G401 (cell line): ENCODE measurements at places on chromosomes 2 and 18. TPM values are rescaled to one million over a fixed set of nuclear protein-coding genes. Genes with fewer than 3 reads are reported as not detected.

PAX3 gene
- not detected in 2 replicates for total RNA-seq

DNA sequence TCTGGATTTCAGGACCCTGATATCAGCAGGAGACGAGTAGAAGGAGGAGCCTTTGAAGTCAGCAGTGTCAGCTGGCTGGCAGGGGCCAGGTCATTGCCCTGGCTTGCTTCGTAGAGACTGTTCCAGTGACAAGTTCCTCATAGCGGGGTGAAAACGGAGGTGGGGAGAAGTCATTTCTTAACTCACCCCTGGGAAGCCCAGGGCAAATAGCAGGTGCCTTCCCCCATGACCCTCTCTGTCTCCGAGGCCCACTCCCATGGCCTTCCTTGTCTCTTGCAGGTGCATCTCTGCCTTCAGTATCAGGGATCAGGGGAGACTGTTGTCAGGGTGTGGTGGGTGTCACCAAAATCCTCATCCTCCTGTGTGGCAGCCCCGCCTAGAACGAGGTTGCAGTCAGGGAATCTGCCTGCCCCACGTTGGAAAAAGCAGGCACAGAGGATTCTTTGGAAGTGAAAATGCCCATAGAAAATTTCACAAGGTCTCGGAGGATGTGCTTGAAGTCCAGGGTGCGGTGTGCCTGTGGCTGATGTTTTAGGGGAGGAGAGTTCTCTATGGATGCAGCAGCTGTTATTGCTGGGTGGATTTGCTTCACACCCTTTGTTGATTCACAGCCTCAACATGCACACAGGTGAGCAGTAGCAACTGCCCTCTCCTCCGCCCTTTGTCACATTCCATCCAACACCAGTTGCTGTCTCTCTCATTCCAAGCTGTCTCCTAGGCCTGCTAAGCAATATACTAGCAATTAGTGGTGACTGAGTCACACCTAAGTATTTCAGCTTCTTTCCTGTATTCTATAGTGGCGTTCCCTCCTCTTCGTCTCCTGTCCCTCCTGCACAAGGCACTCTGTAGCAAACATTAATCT is 142.6 kb upstream of the FHL2 start:
- no peak for DNase-seq

DNA sequence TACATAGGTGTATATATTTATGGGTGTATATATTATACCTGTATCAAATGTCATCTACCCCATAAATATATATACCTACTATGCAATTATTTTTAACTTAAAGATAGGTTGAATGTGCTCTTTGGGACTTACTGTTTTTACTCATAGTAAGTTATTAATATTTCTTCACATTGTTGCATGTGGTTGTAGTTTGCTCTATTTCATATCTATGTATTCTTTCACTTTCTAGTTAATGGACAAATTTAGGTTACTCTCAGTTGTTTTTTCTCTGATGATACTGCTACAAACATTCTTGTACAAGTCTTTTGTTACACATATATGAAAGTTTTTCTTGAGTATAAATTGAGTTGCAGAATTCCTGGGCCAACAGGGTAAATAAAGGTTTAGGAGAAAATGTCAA is 601.8 kb upstream of the ID2 start:
- no peak for DNase-seq

GRCh38 chr2:66679442-66679841 is 244.5 kb downstream of the MEIS1 start:
- DNase-seq: no peak

DNA sequence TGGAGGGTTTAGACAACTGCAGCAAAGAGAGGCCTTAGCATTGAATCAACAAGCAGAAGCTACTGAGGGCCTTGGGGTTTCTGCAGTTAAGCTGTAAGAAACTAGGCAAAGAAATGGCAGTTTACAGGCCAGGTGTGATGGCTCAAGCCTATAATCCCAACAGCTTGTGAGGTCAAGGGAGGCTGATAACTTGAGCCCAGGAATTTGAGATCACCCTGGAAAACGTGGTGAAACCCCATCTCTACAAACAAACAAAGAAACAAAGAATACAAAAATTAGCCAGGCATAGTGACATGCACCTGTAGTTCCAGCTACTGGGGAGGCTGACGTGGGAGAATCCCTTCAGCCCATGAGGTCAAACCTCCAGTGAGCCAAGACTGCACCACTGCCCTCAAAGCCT is 421.6 kb upstream of the CHST9 start:
- no peak for DNase-seq

- DNase-seq: no peak
Observed at GRCh38 chr2:237455764-237456163, 31.3 kb upstream of the MLPH start.

- no peak for DNase-seq
Observed at GRCh38 chr2:24540011-24540477, 49.0 kb downstream of the NCOA1 start.

GRCh38 chr2:85152895-85153294 is 19.7 kb downstream of the TCF7L1 start:
- DNase-seq: no peak

GRCh38 chr18:49514577-49514976 is 27.5 kb upstream of the C18orf32 start:
- DNase-seq: no peak

- DNase-seq: no peak
Observed at GRCh38 chr2:64731746-64732145, 78.0 kb upstream of the SERTAD2 start.

DNA sequence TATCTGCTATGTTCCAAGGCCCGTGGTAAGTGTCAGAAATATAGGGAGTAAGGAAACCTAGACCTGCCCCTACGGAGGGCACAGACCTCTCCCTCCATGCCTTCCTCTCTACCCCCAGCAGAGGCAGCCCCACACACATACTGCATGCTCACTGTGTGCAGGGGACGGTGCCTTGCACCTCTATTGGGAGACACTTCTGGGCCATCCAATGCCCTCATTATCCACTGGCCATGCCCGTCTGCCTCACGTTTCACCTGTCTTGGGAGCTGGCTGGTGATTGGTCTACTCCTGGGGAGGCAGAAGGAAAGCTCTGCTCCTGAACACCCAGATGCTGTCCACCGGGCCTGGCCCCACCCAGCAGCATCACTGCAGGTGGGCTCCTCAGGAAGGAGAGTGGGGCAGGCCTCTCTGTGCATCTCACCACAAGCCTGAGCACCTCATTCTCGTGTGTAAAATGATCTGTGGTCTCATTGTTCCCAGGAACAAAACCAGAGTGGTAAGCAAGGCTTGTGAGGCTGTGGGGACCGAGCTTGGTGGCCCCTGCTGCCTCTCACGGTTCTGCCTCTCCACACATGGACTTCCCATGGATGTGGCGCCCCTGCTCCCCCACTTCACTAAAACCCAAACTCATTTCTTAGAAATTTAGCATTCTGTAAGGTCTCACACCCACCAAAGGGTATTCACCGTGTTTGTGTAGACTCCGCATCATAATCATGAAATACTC is 312.5 kb upstream of the HS6ST1 start:
- DNase-seq: no peak

SLC16A14 gene
- 8.5 and 9.4 TPM in 2 replicates for total RNA-seq

GRCh38 chr2:199987586-199987985 is 32.2 kb downstream of the MAIP1 start:
- DNase-seq: no peak

HOXD8 gene
- total RNA-seq: 4.1 and 4.2 TPM in 2 replicates

TLX2 gene
- total RNA-seq: not detected in 2 replicates

SLC1A4 gene
- total RNA-seq: 2.8 and 3.6 TPM in 2 replicates

LONRF2 gene
- 0.06 TPM in 1 of 2 replicates, not detected in the other for total RNA-seq

DNA sequence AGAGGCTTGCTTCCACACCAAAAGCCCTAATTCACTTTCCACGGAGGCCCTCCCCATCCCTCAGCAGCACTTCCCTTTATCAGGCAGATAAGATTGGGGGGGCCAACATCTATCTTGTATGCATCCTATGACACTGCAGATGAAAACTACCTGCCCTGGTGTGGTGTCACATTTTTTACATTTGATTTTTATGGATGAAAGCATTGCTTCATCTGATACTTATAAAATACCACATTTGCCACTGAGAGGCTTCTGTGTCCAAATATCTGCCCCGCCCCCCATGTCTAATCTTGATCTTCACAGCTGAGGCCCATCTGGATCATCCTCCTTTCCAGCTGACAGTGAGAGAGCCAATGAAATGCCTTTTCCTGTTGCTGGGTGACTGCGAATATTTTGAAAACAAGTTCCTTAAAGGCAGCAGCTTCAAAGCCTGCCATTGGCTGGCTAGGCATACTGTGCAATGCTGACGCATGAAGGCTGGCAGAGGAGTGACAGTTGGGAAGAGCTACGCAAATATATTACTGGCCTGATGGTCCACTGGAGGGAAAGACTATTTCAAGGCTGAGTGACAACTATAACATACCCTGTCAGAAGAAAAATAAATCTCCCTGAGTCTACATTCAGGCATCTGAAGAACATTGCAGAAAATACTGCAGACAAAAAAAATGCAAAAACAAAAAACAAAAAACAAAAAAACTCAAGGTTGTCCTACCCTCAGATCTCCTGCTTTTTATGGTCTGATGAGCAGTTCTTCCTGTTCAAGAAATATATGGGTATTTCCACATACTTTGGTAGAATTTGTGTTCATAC is 318.7 kb downstream of the PDE11A start:
- DNase-seq: peak; percentile 47

- DNase-seq: no peak
Observed at GRCh38 chr2:67130531-67131256, 266.4 kb upstream of the ETAA1 start.

DNA sequence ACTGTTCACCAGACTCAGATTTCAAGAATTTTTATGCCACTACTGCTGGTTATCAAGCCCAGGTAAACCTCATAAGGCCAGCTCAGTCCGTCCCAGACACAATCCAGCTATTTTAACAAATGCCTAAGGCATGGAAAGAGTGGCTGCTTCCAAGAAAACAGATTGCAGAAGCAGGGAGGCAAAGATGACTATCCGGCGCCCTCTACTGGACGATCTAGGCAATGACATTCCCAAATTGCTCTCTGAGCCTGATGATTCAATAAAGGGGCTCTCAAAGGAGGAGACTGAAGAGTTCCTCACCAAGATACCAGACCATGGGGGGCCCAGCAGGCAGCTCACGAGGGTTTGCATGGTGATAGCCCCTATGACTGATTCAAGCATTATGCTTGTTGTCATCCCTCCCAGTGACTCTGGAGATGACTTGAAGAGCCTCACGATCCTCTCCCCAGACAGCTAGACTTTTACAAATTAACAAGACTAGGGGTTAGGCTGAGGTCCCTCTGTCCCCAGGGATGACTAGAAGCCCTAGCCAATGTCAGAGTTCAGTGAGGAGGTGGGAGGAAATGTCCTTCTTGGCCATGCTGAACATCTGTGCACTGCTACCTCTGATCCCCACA is 25.0 kb downstream of the SERPINB8 start:
- peak; percentile 63 for DNase-seq

MOCOS gene
- total RNA-seq: not detected in 2 replicates

DSG4 gene
- not detected in 2 replicates for total RNA-seq

ABCB11 gene
- total RNA-seq: not detected in 2 replicates

LINC00305 gene
- total RNA-seq: not detected in 2 replicates

CSRNP3 gene
- total RNA-seq: not detected in 2 replicates

TSHZ1 gene
- 0.03 and 0.31 TPM in 2 replicates for total RNA-seq

DYNC2LI1 gene
- total RNA-seq: 22.4 and 27.8 TPM in 2 replicates

FHOD3 gene
- 0.03 TPM in 1 of 2 replicates, not detected in the other for total RNA-seq

EPB41L3 gene
- 0.07 TPM in 1 of 2 replicates, not detected in the other for total RNA-seq

DNA sequence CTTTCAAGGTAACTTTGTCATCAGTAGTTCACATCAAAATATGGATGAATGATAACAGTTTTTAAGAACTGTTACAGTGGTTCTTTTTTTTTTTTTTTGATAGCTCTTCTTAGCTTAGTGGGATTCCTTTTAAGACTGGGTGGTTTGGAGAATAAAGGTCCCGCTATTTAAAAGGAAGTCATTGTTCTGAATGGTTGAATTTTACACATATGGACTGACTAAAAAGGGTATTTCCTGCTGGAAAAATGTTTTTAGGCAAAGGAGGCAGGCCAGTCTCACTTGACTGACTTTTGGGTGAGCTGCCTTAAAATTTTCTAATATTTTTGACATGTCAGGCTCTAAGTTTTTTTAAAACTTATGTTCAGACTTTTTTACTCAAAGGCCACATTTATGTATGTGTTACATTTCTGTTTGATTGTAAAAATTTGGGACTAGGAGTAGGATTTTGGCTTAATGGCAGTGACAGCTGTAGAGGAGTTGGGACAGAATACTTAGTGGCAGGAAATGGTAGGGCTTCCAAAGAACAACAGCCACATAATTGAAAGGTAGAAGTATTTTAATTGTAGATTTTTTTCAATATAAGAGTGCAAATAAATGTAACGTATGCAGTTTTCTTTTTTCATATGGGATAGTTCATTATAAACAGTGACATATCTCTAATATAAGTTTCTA is 13.7 kb downstream of the VAPA start:
- DNase-seq: no peak

- no peak for DNase-seq
Observed at GRCh38 chr2:150612957-150613710, 125.7 kb upstream of the RND3 start.

DNA sequence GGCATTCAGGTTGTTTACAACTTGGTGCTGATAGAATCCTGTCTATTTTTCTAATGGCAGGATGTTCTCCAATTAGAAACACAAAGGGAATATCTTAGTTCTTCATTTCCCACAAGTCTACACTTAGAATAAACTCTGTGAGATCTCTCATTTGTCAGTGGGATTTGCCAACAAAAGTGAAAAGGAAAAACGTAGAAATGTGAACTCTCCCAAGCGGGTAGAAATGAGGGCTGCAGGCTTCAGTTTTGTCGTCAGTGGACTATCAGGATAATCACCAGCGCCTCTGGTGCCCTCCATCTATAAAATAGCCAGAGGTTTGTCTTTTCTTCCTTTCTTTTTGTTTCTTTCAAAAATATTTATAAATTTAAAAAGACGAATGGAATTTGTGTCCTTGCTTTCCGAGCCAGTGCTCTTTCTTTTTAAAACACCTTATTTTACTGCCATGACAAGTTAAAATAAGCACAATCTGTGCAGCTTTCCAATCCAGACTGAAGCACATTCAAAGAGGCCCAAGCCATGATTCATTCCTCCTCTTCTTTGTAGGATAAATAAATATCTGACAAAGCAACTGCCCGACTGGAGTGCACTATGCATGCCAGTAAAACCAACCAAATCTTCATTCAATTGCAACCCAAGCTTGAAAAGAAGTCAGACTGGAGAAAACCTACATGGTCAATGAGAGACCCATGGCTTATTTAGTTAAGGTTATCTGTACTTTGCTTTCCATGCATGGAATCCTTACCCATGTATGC is 185.8 kb downstream of the ANKRD44 start:
- DNase-seq: no peak
